ENCODE measurements at places on chromosomes 3 and 15. TPM values are rescaled to one million over a fixed set of nuclear protein-coding genes. Genes with fewer than 3 reads are reported as not detected.

The ITIH1 gene
- total RNA-seq = not detected

DNA sequence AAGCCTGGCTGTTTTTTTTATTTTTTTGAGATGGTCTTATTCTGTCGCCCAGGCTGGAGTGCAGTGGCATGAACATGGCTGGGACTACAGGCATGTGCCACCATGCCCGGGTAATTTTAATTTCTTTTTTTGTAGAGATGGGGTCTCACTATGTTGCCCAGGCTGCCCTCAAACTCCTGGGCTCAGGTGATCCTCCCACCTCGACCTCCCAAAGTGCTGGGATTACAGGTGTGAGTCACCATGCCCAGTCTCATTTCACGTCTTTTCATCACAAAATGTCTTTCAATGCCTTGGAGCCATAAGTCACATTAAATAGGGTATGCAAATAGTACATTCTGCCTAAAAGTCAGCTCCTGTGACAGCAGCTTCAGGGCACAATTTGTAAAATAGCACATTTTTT lies 52.8 kb downstream of the SOX2 start:
- no peak for DNase-seq
- H3K4me1 ChIP-seq = no peaks in the 10 kb centered on the region
- no peak overlapping the region for H3K27ac ChIP-seq
- H3K4me3 ChIP-seq = no peak overlapping the region
- H3K27me3 ChIP-seq = no peaks in the 10 kb centered on the region

- no peaks in the 10 kb centered on the region for H3K36me3 ChIP-seq
- no peaks in the 10 kb centered on the region for H3K27me3 ChIP-seq
- DNase-seq = peak; percentile 98
- H3K4me3 ChIP-seq = no peak overlapping the region
Measured at GRCh38 chr3:10352146-10352911, 31.4 kb upstream of the SEC13 start.

DNA sequence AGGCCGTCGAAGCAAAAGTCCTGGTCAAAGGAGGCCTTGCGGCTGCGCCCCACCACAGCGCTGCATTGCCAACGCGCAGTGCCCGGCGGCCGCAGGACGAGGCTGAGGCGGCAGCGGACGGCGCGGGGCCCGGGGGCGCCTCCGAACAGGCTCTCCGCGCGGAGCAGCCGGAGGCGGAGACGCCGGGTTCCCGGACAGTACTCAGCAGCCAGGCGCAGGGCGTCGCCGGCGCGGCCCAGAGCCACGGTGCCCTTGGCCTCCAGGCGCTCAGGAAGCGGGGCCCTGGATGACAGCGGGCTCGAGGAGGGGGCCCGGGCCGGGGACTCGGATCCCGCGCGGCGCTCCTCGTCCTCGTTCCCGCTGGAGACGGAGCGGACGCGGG lies 1.1 kb downstream of the C2CD4B start:
- no peak overlapping the region for H3K4me3 ChIP-seq
- H3K27ac ChIP-seq = no peak overlapping the region
- DNase-seq = no peak

The KNG1 gene
- total RNA-seq = not detected

GRCh38 chr3:45693941-45694521 lies 4.8 kb downstream of the SACM1L start:
- H3K27me3 ChIP-seq = no peaks in the 10 kb centered on the region
- peaks cover 3% of the 10 kb centered on the region for H3K36me3 ChIP-seq
- no peak for DNase-seq
- H3K4me1 ChIP-seq = peaks cover 5% of the 10 kb centered on the region
- H3K27ac ChIP-seq = no peak overlapping the region

DNA sequence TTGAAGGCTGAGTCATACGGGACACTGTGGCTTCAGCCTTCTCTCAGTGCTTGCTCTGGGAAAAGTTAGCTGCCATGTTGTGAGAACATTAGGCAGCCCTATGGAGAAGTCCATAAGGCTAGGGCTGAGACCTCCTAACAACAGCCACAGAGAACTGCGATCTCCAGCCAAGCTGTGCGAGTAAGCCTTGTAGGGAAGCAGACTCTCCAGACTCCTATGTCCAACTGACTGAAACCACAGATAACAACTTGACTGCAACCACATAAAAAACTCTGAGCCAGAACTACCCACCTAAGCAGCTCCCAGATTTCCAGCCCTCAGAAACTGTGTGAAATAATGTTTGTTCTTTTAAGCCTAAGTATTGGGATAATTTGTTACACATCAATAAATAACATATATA lies 40.7 kb downstream of the DENND6A start:
- no peaks in the 10 kb centered on the region for H3K27me3 ChIP-seq
- no peaks in the 10 kb centered on the region for H3K4me1 ChIP-seq
- no peak overlapping the region for H3K4me3 ChIP-seq
- no peak for DNase-seq
- no peak overlapping the region for H3K27ac ChIP-seq
- peaks cover 7% of the 10 kb centered on the region for H3K36me3 ChIP-seq

- DNase-seq = no peak
- no peak overlapping the region for H3K4me3 ChIP-seq
- H3K27me3 ChIP-seq = no peaks in the 10 kb centered on the region
- H3K36me3 ChIP-seq = no peaks in the 10 kb centered on the region
- H3K4me1 ChIP-seq = no peaks in the 10 kb centered on the region
- no peak overlapping the region for H3K27ac ChIP-seq
Measured at GRCh38 chr3:192597506-192597905, 129.8 kb downstream of the FGF12 start.

- H3K4me1 ChIP-seq = peaks cover 59% of the 10 kb centered on the region
- no peaks in the 10 kb centered on the region for H3K27me3 ChIP-seq
- no peak overlapping the region for H3K4me3 ChIP-seq
- H3K36me3 ChIP-seq = peaks cover 28% of the 10 kb centered on the region
- H3K27ac ChIP-seq = peak overlapping the region; percentile 1
- no peak for DNase-seq
Measured at GRCh38 chr3:50243543-50243895, 7.5 kb downstream of the GNAI2 start.

All from IMR-90 (cell line).